ENCODE measurements at places on chromosomes 7 and 10.

DNA sequence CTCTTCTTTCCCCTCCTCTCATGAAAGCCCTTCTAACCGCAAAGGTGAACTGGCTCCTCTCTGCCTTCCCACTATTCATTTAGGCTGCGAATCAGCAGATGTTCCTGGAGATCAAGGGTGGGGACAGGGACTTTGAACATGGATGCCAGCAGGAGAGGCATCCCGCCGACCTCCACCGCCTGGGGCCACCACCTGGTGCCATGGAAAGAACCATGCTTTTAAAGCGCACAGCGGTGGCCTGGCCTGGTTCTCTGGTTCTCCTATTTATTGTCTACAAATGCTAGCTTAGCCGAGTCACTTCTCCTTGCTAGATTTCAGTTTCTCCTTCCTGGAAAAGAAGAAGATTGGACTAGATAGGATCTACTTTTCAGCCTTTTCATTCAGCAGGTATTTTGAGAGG is 43.2 kb upstream of the KCNMA1 start:
- no peak for DNase-seq

DNA sequence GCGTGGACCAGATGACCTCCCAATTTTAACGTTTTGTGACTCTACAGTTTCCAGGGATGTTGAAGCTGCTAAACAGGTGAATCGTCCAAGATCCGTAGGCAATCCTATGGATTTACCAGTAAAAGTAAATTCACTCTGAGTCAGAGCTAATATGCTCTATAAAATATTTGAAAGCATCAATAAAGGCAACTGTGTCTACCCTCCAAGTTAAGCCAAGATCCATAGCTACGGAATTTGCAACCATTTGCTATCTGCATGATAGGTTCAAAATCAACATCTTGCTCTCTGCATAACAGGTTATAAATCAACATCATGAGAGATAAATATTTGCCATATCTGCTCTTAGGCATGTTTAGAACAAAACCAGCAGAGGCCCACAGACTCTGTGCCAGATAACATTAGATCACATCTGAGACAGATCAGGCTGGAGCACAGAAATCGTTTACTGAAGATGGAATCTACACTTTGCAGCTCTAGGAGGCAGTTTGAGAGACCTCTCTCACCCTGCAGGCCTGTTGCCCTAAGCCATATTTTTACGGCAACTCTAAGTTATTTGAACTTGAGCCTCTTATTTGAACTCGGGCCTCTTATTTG is 80.7 kb upstream of the PDCD4 start:
- no peak for DNase-seq

DNA sequence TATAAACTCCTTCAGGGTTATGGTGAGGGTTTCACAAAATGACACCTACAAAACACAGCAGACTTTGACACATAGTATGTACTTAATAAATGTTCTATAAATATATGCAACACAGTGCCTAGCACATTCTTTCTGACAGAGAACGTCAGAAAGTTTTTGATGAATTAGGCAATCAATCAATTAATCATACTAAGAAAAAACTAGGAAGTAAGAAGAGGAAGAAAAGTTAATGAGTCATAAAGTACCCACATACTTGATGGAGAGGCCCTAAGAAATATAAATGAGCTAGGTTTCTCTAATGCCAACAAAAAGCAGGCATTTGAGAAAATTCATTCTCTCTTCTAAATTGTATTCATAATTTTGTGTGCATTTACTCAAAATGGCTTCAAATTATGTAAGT is 192.7 kb upstream of the VWC2 start:
- DNase-seq = no peak

DNA sequence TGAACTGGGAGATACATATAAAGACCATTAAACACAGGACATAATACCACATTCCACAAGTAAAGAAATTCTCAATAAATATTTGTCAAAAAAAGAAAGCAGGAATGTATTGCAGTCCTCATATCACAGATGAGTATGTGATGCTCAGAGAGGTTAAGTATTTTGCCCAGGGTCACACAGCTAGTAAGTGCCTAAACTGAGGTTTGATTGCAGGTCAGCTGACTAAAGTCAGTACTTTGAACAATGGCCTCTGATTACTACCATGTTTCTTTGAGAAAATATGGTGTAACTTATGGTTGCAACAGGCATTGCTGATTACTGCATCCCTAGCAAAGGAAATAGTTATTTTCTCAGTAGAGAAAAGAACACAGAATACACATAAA is 267.1 kb downstream of the ELMO1 start:
- no peak for DNase-seq

- DNase-seq = no peak
Observed at GRCh38 chr10:25912866-25913265, 21.2 kb upstream of the MYO3A start.

DNA sequence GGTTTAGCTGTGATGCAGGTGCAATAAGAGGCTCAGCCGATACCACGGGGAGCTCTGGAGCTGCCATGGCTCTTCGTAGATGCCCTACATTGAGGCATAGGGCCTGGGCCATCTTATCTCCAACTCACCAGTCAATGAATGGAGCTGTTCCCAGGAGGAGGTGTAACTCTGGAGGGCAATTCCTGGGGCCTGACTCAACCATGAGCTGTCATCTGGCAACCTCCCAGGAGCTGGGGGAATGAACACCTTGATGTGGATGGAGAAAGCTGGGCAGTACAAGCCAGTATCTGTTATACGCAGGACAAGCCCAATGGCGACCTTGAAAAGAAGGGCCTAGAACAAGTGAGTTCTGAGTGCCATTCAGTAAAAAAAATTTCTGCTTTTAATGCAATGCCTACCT is 224.0 kb upstream of the PLXDC2 start:
- peak; percentile 29 for DNase-seq

GRCh38 chr10:90398566-90398965 is 459.3 kb downstream of the HTR7 start:
- DNase-seq = peak; percentile 32

- no peak for DNase-seq
Observed at GRCh38 chr7:30285067-30285535, 704 bp downstream of the ZNRF2 start.

DNA sequence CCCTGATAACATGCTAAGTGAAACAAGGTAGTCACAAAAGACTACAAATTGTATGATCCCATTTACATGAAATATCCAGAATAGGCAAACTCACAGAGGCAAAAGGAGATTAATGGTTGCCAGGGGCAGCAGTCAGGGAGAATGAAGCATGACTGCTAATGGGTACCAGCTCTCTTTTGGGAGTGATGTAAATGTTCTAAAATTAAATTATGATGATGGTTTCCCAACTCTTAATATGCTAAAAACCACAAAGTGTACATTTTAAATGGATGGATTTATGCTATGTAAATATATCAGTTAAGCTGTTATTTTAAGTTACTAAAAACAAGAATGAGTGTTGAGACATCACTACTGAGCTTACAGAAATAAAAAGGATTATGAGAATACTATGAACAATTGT is 12.6 kb downstream of the CYP51A1 start:
- no peak for DNase-seq

DNA sequence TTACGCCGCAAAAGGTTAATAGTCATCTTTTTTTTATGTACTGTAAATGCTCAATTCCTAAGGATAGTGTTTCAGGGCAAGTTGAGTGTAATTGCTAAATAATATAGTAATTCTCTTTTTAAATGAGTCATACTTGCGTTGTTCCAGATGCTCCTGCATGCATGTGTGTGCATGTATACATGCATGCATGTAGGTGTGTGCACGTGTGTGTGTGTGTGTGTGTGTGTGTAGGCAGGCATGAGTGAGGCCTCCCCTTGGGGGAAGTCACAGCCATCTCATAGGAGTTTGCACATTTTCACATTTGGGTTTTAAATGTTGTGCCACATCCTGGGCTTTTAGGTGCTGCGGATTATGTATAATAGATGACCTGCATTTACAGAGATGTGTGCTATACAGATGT is 1095.8 kb downstream of the KCNMA1 start:
- DNase-seq = no peak

- no peak for DNase-seq
Observed at GRCh38 chr7:9242636-9243035, 809.2 kb downstream of the NXPH1 start.

DNA sequence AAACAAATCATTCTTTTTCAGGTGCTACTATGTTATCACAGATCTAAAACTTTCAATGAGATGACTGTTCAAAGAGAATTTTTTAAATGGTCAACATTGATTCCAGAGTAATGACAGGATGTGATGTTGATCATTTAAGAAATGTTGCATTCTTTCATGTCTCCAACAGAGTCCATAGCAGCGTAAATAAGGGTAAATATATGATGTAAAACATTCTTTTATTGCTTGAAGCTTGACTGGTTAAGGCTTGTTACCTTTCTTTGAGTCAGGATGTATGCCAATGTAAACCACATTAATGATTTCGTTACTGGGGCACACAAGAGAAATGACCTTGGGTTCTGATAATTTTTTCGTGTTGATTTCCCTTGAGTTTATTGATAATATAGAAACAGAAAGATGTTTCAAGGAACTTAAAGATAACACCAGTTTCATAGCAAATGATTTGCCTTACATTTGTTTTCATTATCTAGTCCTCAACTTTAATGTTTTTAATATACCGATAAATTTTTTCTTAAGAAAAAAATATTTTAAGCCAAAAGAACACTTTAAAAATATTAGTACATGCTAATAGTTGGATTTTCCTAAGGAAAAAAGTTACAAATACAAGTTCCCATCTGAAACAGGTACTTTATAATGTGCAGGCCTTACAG is 3.5 kb downstream of the STK17A start:
- peak; percentile 61 for DNase-seq
